ENCODE measurements at places on chromosomes 4 and X.

GRCh38 chr4:85701861-85702321 is 226.9 kb downstream of the ARHGAP24 start:
- no peak for DNase-seq

- peak; percentile 64 for DNase-seq
Observed at GRCh38 chrX:155263854-155264628, at the start of gene RAB39B. RAB39B (minus strand) TSS chrX:155264491; CDS start chrX:155264288, 203 bp downstream.

DNA sequence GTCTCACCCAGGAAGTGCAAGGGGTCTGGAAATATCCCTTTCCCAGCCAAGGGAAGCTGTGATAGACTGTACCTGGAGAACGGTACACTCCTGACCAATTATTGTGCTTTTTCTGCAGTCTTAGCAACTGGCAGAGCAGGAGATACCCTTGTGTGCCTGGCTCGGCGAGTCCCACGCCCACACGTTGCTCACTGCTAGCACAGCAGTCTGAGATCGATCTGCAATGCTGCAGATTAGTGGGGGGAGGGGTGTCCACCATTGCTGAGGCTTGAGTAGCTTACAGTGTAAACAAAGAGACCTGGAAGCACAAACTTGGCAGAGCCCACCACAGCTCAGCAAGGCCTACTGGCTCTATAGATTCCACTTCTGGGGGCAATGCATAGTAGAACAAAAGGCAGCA is 138.5 kb downstream of the CHRDL1 start:
- no peak for DNase-seq

GRCh38 chrX:45986971-45987370 is 558.2 kb downstream of the ZNF674 start:
- DNase-seq: no peak

DNA sequence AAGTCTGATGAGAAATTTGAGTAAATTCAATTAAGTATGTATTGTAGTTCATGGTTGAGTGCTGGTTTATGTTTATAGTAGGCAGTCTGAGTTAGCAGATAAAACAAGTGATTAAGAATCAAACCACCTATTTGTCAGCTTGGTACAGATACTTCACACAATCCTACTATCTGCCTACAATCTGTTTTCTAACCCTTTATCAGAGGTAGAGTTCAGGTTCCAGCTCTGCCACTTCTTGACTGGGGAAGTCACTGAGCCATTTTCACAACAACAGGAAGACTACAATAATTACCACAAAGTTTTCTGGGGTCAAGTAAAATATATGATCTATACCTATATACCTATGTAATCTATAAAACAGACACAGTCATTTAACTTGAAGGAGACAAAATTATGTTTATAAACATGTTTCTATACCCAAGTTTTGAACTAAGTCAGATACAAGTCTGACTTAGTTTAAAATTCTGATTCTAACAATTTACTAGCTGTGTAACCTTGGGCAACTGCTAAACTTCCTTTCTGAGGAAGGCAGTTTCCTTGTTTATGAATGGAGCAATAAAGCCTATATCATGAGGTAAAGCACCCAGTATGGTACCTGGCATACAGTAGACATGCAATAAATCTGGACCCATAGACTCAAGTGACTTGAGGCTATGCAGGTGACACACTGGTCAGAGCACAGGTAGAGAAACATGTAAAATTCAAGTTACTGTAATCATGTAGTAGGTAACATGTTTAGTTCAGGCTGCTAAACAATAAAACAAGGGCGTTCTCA is 37.2 kb upstream of the BDH2 start:
- no peak for DNase-seq

- DNase-seq: no peak
Observed at GRCh38 chr4:161320377-161320776, 843.4 kb downstream of the FSTL5 start.

DNA sequence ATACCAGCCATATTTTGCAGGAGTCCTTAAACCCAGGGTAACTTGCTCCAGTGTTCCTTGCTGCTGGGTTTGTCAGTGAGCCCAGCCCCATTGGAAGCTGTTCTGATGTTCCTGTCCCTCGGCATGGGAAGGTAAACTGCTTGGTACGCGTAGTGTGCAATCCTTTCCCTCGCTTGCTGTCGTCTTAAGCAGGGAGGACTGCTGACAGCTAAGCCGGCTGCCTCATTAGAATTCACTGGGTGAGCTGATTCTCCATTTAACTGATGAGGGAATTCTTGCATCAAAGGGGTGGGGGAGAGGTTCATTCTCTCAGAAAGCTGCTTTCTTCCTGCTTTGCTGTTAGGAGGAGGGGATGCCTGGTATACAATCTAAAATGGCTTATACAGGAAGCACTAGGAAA is 164.6 kb downstream of the MID1IP1 start:
- DNase-seq: no peak

- DNase-seq: no peak
Observed at GRCh38 chrX:47214435-47215077, 3.9 kb upstream of the CDK16 start.

GRCh38 chr4:169164669-169165415 is 105.9 kb downstream of the SH3RF1 start:
- no peak for DNase-seq

DNA sequence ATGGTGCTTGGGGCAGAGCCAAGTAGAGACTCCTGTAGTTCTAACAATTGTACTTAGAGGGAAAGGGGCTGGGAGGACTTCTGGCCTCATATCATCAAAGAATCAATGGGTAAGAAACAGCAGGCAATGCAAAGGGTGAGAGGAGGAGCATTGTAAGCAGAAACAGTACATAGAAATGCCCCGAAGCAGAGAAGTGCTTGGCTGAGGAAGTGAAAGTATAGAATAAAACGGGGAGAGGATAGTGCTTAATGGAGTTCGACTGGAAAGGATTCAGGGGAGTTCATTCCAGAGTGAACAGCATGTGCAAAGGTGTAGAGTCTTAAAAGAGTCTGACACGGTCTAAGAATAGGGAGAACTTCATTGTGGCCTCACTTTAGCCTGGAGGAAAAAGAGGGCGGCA is 103.0 kb downstream of the SYNPO2 start:
- DNase-seq: no peak

DNA sequence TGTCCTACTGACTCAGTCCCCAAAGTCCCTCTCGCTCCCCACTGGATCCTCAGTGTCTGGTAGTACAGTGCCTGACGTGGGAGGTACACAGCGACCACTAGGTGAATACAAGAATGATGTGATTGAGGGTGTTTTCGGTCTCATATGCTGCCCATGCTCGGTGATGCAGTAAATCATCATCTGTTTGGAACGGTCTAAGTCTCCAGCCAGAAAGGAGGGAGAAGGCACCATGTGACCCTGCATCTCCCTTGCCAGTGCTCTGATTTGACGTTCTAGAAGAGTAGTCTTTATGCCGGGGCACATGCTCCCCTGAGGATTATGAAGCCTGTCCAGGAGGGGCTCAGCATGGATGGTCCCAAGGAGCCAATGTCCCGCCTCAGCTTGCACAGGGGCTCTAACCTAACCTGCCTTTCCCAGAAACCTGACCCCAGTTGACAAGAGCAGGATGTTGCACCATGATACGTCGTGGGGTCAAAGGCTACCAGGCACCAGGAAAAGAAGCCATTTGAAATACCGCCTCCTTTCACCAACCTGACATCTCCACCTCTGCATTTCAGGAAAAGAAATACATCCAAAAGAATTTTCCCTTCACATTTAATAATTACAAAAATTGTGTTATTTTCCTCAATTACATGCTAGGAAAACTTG is 13.8 kb upstream of the PLXNB3 start:
- DNase-seq: peak; percentile 3

DNA sequence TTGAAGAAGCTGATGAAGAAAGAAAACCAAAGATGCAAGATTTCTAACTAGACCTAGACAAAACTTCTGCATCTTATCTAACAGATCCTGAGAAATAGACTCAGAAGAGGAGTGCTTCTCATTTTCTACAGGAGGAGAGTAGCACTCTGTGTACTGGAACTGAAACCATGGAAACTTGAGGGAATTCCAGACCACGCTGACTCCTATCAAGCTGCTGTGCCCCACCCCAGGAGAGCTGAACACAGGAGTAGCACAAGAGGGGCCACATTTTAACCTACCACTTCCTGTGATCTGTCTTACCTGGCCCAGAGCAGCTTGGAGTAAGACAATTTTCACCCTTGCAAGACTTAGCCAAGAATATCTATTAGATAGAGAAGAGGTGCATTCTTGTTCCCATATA is 248.9 kb downstream of the SCFD2 start:
- DNase-seq: no peak

- DNase-seq: no peak
Observed at GRCh38 chr4:84492290-84492689, 6.8 kb downstream of the NKX6-1 start.

GRCh38 chr4:109436504-109436903 is 2.9 kb downstream of the SEC24B start:
- DNase-seq: no peak

DNA sequence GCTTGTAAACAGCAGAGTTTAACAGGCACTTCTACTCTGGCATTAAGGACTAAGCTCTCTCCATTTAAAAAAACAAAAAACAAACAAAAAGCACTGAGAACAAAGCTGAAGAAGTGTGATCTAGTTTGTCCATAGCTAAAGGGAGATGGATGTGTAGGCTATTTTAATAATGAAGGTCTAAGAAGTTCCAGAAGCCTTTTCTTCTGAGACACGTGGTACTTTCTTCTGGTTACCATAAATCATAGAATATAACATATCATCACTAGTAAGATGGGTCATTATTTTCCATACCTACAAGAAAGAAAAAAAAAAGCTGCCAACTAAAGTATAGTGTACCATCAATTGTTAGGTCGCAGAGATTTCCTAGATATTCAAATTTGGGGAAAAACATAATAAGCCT is 722 bp upstream of the NBDY start:
- DNase-seq: no peak

DNA sequence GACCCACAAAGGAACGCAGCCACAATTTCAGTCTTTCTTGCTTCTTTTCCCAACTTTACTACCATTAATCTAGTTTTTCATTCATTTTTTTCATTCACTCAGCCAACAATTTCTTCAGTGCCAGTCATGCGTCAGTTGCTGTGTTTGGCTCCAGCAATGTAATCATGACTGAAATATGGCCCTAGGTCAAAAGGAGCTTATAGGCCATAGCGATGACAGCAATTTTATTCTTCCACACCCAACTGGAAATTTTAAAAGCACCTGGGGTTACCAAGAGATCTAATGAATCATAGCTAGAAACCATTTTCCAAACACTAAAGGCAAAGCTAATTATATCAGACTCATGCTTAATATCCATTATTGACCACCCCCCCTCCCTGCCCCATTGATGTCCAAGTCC is 29.8 kb upstream of the C1QTNF7 start:
- DNase-seq: no peak

GRCh38 chrX:104156630-104157529 is at the start of gene SLC25A53:
SLC25A53 (minus strand) TSS chrX:104157009; CDS start chrX:104105257, 51,752 bp downstream.
- DNase-seq: peak; percentile 85

GRCh38 chr4:112403101-112403945 is 106.2 kb downstream of the ALPK1 start:
- no peak for DNase-seq

- no peak for DNase-seq
Observed at GRCh38 chr4:76677571-76678326, 220.2 kb downstream of the SOWAHB start.

GRCh38 chrX:110145854-110146253 is 142.9 kb downstream of the TMEM164 start:
- no peak for DNase-seq

GRCh38 chr4:56129431-56129861 is 180.7 kb downstream of the CEP135 start:
- no peak for DNase-seq

- DNase-seq: no peak
Observed at GRCh38 chr4:6538575-6538974, 36.4 kb upstream of the MAN2B2 start.

GRCh38 chr4:152961773-152962115 is 25.6 kb downstream of the FHDC1 start:
- no peak for DNase-seq

DNA sequence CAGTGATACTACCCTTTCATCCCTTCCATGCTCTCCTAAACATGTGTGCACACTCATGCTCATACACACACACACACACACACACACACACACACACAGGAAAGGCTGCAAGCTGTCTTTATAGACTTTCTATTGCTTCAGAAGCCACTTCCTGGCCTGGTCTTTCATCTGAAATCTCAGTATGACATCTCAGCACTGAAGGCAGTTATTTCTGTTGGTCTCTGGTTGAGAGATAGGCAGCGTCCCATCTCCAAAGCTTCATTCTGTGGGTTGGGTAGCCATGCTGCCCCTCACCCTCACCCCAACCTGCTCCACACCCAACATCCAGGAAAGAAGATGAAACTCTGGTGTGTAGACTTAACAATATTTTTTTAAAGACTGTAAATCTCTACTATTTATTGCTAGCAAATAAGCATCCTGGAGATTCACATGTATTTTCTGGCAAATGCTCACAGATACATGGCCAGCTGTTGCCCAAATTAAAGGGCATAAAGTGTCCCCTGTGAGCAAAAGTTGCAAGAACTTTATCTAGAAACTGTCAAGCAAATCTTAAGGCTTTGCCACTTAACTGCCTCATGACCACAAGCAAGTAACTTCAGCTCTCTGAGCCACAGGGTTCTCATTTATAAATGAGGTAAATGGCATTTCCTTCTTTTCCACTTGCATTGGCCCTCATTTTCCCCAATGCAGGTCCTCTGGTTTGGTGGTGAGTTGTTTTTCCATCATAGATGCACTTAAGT is 189.8 kb upstream of the AFF2 start:
- DNase-seq: no peak

GRCh38 chr4:108430921-108431320 is 189.5 kb upstream of the RPL34 start:
- no peak for DNase-seq

- no peak for DNase-seq
Observed at GRCh38 chr4:749698-750666, 44.4 kb downstream of the PCGF3 start.

- DNase-seq: no peak
Observed at GRCh38 chr4:68342134-68342533, 7.8 kb downstream of the YTHDC1 start.

- no peak for DNase-seq
Observed at GRCh38 chr4:22720091-22720490, 27.4 kb downstream of the GBA3 start.

DNA sequence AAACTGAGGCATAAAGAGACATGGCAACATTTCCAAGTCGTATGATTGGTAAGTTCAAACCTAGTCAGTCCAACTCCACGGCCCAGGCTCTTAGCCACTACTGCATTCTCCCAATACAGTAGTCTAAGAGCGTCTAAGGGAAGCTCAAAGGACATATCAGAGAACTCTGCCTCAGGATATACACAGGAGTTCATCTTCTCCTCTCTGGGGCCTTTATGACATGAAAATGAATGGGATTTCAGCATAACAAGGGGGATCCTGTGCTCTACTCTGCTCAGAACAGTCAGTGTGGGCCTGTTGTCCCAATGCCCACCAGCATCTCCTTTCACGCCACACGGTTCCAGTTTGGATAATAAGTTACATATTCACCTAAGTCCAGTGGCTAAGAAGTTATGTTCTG is 4.2 kb downstream of the GASK1B start:
- no peak for DNase-seq

Data from left forelimb (tissue), 1 donor.